CD4-positive, alpha-beta T cell treated with Interleukin-6 for 4 hours (primary cell): ENCODE measurements at places on chromosomes 2 and 18.

- DNase-seq = no peak
Observed at GRCh38 chr2:235506291-235506996, 12.6 kb downstream of the AGAP1 start.

GRCh38 chr2:222057347-222058073 is 241.3 kb downstream of the PAX3 start:
- no peak for DNase-seq

DNA sequence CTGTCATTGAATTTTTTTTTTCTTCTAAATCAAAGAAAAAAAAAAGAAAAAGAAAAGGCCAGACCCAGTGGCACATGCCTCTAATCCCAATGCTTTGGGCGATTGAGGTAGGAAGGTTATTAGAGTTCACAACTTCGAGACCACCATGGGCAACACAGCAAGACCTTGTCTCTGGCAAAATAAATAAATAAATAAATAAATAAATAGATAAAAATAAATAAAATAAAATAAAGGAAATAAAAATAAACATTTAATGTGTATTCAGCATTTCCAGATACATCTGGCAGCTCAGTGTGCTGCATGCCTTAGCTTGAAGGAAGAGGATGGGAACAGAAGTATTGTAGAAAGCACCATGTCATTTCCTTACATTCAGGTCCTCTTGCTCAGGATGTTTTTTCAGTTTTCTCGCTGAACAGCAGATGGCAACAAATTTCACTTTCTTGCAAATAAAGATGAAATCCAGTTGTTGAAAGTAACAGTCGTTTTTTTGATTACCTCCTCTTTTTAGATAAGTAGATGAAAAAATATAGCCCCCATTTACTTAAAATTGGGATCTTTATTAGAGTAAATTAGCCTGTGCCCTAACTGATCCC is 25.7 kb upstream of the FAM178B start:
- peak; percentile 30 for DNase-seq

DNA sequence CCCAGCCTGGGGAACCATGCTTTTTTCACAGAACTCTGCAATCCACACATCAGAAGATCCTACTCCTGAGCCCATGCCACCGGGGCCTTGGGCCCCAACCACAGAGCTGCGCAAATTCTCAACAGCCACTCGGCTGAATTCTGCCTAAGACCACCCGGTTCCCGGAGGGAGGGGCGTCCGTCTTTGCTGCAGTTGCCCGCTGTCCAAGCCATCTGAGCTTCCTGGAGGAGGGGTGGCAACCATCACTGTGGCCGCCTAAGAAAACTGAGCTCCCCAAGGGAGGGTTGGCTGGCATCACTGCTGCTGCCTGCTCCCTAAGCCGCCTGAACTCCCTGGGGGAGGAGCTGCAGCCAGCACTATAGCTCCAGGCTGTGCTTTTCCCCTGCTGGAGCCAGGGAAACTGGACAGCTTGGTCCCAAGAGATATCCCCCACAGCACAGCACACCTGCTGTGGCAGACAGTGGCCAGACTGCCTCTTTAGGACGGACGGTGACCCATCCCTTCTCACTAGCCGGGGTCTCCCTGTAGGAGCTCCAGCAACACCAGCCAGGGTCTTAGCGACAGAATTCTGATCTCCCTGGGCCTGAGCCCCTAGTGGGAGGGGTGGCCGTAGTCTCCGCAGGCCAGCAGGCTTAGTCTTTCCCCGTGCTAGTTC is 1411.6 kb upstream of the CDH2 start:
- DNase-seq = no peak

GRCh38 chr2:180657054-180657453 is 323.4 kb upstream of the UBE2E3 start:
- DNase-seq = no peak

GRCh38 chr2:170812710-170813600 is 3.7 kb upstream of the GAD1 start:
- DNase-seq = peak; percentile 12

DNA sequence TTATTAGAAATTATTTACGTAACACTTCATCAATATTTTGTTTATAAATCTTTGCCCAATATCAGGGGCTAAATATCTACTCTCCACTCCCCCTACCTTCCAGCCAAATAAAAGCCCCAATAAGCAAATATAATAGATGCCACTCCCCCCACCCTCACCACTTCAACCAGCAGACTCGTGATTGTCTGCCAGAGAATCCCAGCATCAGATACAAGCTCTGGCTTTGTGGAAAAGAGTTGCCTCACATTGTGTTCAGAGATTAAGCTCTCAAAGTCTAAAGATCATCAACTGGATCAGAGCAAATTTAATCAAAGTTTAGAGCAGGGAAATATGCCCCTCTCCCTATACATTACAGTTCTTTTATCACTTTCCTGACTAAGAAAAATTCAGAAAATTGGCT is 39.5 kb downstream of the AOX1 start:
- DNase-seq = no peak

DNA sequence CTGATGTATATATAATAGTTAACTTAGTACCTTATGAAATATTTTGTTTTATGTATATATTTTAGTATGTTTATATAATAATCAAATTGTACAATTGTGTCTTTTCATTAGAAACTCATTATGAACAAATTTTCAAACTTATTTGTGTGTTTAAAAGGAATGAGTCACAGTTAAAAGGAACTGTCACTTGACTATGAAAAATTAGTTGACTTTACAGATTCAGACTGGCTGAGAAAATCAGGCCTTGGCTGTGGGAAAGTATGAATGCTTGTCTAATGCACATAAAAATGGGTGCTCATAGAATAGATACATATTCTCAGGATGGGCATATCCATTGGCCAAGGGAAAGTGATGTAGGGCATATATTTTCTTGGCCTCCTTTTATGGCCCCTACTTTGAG is 576.8 kb downstream of the SATB2 start:
- DNase-seq = no peak

GRCh38 chr2:18346344-18346743 is 214.1 kb downstream of the RDH14 start:
- no peak for DNase-seq

DNA sequence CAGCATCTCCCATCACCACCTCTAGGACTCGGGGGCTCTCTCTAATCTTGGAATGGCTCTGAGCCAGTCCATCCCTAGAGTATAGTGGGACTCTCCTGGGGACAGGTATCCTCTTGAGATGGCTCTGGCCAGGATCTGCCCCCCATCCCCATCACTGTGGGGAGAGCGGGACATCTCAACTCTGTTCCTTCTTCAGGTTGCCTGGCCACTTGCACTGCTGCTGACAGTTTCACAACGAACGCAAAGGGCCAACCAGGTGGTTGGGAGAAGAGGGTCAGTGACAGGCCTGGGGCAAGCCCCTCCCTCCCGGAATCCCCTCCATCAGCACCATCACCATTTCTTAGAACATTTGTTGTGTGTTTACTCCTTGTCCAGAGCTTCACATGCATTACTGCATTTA is 62.6 kb downstream of the CIB4 start:
- no peak for DNase-seq

- peak; percentile 3 for DNase-seq
Observed at GRCh38 chr2:226836548-226836885, 663 bp downstream of the RHBDD1 start.

DNA sequence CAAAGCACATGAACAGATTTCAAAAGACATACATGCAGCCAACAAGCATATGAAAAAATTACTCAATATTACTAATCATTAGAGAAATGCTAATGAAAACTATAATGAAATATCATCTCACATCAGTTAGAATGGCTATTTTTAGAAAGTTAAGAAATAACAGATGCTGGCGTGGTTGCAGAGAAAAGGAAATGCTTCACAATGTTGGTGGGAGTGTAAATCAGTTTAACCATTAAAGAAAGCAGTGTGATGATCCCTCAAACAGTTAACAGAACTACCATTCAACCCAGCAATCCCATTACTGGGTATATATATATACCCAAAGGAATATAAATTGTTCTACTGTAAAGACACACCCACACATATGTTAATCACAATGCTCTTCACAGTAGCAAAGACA is 117.7 kb upstream of the SETBP1 start:
- no peak for DNase-seq

DNA sequence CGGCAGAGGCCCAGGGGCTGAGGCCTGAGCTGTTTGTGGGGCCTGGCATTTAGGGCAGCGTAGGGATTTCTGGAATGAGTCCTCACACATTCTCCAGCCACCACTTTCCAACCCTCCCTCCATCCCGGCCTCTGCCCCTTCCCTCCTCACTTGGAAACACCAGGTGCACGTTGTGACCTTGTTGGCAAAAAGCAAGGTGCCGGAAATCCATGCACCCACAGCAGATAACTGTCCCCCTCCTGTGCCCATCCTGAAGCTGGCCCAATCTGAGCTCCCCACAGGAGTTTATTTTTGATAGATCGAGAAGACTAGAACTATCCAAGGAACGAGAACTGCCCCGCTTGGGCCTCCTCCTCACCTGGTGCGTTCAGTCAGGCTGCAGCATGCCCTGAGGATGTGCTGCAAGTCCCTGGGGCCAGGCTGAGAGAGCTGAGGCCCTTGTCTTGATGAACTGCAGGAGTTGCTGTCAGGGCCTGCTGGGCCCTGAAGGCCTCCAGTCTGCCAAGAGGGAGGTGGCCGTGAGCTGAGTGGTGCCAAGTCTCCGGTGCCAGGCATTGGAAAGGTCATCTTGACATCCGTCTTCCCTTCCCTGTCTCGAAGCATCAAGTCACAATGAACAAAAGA is 55.8 kb downstream of the CTIF start:
- no peak for DNase-seq

DNA sequence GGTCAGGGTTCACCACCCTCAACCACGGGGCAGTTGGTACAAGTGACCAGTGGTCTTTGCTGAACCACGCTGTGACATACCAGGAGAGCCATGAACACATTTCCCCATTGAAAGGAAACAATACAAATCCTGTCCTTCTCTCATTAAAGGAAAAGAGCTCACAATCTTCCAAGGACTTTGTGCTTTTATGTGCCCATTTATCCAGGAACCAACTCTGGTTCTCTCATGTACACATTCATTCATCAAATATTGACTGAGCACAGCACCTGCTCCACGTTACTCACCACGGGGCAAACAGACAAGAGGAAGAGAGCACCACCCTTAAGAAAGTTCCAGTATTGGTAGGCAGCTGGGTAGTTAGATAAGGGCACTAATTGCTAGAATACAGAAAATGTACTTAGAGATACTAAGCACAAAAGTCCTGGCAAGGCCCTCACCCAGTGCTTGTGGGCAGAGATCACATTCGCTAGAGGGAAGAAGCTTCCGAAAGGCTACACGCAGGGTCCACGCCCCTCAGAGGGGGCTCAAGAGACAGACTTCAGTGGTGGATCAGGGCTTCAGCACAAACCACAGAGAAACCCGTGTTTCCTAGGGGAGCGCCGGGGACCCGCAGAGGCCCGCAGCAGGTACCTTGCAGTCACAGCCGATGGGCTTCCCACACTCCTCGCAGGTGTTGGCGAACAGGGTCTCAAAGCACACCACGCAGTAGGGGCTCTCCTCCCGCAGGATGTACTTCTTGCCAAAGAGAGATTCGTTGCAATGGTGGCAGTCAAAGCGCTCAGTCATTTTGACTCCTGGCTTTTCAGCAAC is 12.9 kb downstream of the FHL2 start:
- DNase-seq = no peak

GRCh38 chr2:239882331-239882732 is 142.8 kb downstream of the NDUFA10 start:
- peak; percentile 70 for DNase-seq

DNA sequence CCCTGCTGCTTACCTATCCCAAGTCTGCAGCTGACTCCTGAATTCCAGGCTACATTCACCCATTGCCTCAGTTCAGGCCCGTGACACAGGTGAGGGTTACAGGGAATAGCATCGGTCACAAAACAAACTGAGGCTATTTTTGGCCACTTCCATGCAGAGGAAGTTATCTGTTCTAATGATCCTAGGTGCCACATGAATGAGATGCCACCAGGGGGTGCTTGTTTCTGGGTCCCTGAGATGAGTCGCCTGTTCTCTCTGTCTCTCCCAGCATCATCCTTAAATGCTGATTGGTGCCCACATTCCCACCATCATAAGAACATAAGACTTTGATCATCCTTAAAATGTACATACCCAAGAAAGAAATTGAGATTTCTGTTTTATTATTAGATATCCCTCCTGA is 119.0 kb upstream of the CELF4 start:
- DNase-seq = no peak

DNA sequence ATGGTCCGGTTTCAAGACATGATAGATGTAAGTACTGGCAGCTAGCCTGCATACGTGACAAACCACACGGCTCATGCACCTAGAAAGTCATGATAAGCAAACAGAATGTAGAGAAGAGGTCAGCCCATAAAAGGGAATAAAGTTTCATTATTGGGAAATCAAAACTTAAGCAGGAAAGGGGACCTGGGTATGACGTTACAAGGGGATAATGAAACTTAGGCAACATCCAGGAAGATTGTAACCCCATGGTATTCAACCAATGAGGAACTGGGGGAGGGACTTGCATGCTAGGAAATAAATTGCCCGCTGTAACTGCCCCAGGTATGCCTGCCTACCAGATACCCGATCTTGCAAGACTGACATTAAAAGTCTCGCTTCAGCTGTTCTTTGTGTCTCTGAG is 1679.0 kb downstream of the SUCLG1 start:
- DNase-seq = no peak

GRCh38 chr2:227082286-227082685 is 81.7 kb downstream of the COL4A4 start:
- DNase-seq = no peak

- DNase-seq = no peak
Observed at GRCh38 chr2:223012291-223012690, 39.7 kb upstream of the KCNE4 start.

- no peak for DNase-seq
Observed at GRCh38 chr2:119760237-119760955, 674 bp downstream of the PTPN4 start.

DNA sequence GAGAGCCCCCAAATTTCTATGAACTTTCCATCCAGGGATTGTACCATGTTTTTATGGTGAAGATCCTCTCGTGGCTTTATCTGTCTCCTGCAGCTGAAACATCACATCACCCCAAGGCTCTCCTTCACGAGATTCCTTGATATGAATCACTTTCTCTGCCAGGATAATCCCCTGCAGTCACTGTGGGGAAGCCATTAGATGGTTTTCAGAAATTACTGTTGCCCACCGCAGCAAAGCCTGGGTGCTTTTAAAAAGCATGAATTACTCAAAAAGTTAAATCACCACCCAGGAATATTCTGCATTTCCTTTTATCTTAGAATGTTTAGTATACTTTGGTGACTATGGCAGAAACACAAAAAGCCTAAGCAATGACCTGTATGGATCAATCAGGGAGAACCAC is 428.4 kb upstream of the SLC14A2 start:
- no peak for DNase-seq

DNA sequence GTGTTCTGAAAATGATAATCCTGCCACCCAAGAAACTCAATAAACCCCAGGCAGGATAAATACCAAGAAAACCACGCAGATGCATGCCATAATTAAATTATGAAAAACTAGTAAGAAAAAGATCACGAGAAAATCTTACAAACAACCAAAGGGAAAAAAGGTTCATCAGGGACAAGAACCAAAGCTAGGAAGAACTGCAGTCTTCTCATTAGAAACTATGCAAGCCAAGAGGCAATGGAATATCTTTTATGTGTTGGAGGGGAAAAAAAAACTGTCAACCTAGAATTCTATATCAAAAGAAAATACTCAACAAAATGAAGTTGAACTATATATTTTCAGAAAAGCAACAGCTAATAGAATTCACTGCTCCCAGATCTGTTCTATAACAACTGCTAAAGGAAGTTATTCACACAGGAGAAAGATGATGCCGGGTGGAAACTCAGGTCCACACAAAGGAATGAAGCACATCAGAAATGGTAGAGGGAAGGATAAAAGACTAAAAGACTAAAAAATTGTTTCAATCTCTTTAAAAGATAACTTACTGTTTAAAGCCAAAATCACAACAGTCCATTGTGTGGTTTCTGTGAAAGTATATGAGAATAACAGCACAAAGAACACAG is 55.0 kb downstream of the NDUFA10 start:
- no peak for DNase-seq

- no peak for DNase-seq
Observed at GRCh38 chr18:36375118-36375517, 77.6 kb downstream of the FHOD3 start.
